ENCODE measurements at places on chromosomes 16 and 17. TPM values are rescaled to one million over a fixed set of nuclear protein-coding genes. Genes with fewer than 3 reads are reported as not detected.

Gene CDC6
- 8.5 TPM for total RNA-seq

Gene CNGB1
- not detected for total RNA-seq

Gene CMTM4
- 30.1 TPM for total RNA-seq

Gene CES3
- total RNA-seq, result 0.13 TPM

Gene TLCD3B
- total RNA-seq, result 0.44 TPM

Gene CDH15
- total RNA-seq, result not detected

Gene KLHL10
- 0.67 TPM for total RNA-seq

Gene GLOD4
- total RNA-seq, result 54.0 TPM

Gene KRTAP3-2
- total RNA-seq, result not detected

Gene CPNE7
- total RNA-seq, result 41.7 TPM

Gene TBC1D28
- not detected for total RNA-seq

Gene SPIRE2
- total RNA-seq, result 3.2 TPM

Gene TRPV2
- 1.6 TPM for total RNA-seq
